ENCODE measurements at places on chromosomes 4 and X.

DNA sequence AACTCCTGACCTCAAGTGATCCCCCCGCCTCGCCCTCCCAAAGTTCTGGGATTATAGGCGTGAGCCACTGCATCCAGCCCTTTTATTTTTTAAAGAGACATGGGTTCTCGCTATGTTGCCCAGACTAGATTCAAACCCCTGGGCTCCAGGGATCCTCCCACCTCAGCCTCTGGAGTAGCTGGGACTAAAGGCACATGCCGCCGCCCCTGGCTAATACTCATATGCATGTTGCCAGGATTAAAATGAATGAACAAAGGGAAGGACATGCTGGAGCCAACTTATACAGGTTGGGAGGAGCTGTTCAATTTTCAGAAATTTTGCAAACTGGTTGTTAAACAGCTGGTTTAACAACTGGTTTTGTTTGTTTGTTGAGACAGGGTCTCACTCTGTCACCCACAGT is 1.4 kb upstream of the FTSJ1 start:
- DNase-seq: no peak

DNA sequence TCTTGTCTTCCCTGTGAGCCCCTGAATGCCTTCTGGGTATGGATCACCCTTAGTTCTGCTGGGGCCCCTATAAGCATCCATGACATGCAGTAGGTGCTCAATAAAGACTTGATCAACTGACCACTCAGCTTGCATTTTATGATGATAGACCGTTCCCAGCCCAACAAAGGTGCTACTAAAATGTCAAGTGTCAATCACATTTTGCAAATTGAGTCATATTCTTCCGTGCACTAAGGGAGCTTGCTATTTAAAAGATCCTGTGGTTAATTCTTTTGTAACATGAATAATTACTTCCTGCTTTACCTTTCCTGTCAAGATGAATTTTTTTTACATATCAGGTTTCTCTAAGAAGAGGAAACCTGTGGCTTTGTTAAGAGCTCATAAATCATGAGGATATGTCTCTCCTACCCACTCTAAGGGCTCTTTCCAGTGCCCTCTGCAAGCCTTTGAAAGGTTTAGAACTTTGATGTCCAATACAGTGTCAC is 47.6 kb downstream of the SH3KBP1 start:
- no peak for DNase-seq

GRCh38 chr4:81621490-81621889 is 149.8 kb upstream of the RASGEF1B start:
- no peak for DNase-seq

GRCh38 chr4:98630737-98631454 is 27.5 kb downstream of the TSPAN5 start:
- DNase-seq: no peak

DNA sequence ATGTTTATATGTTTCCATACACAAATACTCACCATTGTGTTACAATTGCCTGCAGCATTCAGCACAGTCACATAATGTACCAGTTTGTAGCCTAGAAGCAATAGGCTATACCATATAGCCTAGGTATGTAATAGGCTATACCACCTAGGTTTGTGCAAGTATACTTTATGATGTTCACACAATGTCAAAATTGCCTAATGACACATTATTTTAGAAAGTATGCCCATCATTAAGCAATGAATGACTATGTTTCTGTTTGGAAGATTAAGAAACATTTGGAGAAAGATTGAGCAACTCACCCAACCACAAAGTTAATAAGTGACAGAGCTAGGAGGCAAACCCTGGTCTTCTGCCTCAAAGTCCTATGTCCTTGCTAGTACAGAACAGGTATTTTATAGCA is 96.8 kb upstream of the GRIA3 start:
- DNase-seq: no peak

DNA sequence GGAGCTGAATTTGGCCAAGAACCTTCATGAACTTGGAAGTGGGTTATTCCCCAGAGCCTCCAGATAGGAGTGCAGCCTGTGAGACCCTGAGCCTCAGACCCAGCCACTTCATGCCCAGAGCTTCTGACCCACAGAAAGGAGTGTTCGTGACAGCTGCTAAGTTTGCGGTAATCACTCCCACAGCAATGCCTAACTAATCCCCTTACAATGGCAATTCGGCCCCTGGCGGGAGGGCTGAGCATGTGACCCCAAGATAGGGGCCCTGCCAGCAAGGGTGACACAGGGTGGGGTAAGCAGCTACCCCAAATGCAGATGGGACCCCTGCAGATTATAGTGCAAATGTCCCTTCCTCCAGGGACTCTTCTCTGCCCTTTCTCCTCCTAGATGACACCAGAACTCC is 22.5 kb downstream of the PNMA6E start:
- no peak for DNase-seq

DNA sequence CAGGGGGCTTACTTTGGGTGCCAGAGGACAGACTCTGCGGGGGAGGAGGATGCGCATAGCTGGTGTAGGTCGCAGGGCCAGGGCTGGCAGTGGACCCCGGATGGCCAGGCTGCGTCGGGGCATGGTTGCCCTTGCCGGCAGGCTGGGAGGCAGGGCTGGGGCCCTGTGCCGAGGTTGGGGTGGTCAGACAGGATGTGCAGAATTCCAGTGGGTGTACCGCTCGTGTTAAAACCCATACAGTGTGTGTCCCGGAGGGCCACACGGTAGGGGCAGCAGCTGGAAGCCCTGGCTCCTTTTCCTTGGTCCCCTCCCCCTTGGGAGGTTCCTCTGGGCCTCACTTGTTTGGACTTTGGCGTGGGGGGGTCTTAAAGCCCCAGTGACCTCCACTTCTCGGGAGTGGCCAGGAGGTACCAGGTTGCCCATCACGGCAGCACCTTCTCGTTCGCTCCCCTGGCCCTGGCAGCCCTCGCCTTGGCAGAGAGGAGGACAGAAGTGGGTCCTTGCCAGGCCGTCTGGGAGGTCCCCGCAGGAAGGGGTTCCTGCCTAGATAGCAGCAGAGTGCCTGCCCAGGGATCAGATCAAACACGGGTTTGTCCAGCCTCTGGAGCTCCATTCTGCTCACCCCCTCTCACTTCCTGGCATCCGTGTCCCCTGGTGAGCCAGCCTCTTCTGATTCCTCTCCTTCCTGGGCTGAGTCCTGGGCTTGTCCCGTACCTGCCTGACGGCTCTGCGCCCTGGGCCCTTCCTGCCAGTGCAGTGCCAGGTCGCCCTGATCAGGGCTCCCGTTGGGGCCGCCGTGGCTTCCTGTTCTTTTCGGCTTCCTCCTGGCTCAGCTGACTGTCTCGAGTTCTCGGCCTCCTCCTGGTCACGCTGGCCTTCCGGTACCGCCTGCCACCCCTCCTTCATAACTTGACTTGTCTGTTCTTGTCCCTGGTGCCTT is 56.7 kb upstream of the HGFAC start:
- peak; percentile 21 for DNase-seq

DNA sequence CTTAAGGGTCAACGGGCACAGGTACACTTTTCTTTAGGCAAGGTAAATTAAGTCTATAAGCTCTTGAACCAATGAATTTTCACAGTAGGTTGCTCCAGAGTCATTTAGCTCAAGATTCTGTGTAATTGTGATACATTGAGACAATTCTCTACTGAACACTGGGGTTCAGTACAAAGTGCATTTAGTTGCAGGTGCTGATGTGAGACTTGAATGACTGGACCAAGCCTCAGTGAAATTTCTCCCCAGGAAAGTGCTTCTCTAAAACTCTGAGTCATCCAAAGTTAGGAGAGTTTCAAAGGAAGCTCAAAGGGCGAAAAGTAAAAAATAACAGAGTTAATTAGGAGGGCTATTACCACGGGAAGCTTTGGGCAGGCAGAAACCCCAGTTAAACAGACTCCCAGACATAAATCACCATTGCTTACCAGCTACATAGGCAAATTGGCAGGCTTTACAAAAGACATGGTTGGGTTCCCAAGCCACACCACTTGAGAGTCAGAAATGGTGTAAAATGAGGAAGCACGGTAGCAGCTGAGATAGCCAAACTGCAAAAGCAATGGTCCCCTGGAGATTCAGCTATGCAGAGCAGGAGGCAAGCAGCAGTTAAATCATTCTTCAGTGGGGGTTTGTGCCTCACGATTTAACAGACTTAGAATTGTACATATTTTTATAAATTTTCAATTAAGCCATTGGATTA is 202.6 kb downstream of the PCDH19 start:
- DNase-seq: no peak

GRCh38 chr4:25870081-25870480 is 7.3 kb upstream of the SEL1L3 start:
- no peak for DNase-seq

DNA sequence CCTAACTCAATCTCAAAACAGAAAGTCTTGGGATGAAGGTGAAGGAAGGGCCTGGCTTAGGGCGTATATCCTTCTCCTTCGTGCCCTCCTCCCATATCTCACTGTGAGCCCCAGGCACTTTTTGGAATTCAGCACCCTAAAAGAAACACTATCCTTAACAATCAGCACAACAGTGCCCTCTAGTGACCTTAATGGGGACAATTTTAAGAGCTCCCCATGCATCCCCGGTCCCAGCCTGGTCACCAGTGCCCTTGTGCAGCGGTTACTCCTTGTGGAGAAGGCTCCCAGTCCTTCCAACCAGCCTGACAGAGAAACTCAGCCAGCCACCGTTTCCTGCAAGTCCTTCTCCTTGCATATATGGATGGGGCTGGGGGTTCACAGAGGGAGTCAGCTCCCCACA is 4.2 kb downstream of the PAK3 start:
- peak; percentile 57 for DNase-seq

GRCh38 chrX:148913971-148914370 is 413.6 kb downstream of the AFF2 start:
- DNase-seq: no peak

DNA sequence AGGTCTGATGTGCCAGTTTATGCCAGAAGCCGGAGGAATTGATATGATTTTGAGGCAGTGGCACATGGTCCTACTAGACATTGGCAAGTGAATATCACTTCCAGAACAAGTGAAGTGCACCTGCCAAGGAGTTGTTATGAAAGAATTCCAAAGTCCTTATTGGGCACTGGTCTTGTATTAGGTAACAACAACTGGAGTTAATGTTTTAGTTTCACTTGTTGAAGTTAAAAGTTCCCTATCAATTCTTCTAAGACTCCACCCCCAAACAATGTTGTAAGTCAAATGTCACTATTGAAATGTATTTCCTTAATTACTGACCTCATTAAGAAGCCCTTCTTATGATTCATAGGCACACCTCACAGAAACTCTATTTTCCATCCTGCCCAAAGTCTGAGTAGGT is 3.1 kb downstream of the TET2 start:
- DNase-seq: no peak

- DNase-seq: no peak
These were observed 124.1 kb upstream of the IGFBP7 start for GRCh38 chr4:57234252-57234775.

GRCh38 chrX:105483011-105483410 is 262.5 kb upstream of the TEX13A start:
- no peak for DNase-seq

DNA sequence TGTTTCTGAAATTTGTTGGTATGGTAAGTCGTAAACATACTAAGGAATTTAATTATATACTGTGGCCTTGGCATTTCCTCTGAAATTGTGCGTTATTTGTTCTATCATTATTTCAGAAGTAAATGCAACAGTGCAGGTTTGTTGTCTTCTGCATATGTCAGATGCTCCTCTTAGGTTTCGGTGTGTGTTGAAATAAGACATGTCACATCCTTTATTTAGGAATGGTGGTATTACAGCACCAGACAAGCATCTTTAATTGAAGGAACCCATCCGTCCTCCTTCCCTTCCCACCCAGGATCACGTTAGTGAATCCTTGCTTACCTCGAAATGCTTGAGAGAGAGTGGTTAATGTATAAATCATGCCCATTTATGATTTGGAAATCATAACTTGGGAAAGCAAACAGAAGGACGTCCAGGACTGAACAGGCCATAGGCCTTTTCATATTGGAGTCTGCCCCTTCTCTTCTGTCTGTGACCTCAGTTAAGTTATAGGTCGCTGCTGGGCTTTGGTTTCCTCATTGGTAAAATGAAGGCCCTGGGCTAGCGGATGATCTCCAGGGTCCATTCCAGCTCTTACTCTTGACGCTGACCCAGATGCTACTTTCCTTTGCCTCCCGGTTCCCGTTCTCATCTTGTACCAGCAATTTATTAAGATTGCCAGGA is 134.1 kb downstream of the KLHL8 start:
- DNase-seq: no peak

DNA sequence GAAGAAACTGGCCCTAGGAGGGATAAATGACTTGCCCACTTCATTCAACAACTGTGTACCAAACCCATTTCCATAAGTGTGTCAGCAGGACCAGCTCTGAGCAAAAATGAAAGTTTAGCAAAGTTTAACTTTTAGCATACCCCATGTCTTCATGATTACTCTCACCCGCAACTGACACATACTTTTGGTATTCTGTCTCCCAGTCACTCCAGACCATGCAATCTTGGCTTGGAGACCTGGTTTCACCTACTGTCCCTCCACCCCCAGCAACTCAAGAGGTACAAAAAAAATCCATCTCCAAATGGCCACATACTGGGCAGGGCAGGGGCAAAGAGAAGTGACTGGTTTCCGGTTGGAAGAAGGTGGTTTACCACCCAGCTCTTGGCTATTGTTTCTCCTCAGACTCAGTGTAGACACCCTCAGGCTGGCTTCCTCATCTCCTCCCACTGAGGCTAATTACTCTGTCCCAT is 79.8 kb downstream of the RLIM start:
- no peak for DNase-seq

GRCh38 chrX:37608156-37608555 is 36.7 kb downstream of the LANCL3 start:
- DNase-seq: no peak

DNA sequence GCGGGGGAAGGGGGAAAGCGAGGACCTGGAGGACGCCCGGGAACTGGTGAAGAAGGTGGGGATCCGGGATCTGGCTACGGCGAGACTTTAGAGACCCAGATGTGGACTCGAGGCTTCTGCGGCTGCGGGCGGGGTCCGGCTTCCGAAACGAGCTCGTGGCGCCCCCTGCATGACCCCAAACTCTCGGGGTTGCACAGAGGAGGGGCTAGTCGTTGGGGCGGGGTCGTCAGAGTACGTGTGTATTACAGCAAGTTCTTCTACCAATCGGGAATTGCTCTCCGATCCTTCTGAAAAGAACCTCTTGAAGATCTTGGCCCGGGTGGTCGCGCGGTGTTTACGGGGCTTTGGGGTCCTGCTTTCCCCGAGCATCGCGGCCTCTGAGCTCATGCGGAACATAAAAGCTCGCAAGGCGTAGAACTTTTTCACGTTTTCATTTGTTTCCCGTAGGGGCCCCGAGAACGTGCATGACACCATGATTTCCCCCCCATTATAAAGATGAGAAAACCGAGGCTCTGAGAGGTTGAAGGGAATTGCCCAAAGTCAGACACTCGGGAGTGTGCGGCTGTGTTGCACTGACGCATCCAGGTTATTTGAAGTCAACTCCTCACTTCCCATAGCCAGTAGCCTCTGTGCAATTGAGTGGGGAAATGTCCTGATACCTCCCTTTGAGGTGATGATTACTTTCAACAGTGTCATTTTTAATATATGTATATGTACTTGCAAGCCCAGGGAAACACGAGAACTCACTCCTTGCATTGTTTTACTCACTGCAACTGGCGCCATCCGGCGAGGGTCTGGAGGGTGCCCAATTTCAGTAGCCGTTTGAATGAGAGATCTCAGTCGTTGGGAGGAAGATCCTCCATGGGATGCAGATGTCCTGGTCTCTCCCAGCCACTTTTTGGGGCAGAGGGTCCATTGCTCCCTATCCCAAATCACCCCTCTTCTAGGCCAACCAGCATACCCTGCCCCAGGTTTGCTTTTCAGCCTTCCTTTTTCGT is at the start of gene BEND4:
TSS of gene BEND4 (minus strand) at position 149 of the 998 bp plus-strand sequence. CDS start 512 bp downstream, outside the sequence.
- DNase-seq: no peak
